ENCODE measurements at places on chromosomes 7 and 10.

- no peak for DNase-seq
Measured at GRCh38 chr7:52592698-52593097, 442.7 kb upstream of the POM121L12 start.

- no peak for DNase-seq
Measured at GRCh38 chr7:133053321-133053891, 28.5 kb downstream of the CHCHD3 start.

GRCh38 chr7:35250941-35251340, 3.0 kb downstream of the TBX20 start:
- DNase-seq: no peak

GRCh38 chr10:93404048-93404354, 78.1 kb downstream of the MYOF start:
- DNase-seq: no peak

- no peak for DNase-seq
Measured at GRCh38 chr10:51010977-51011376, 63.3 kb upstream of the PRKG1 start.

DNA sequence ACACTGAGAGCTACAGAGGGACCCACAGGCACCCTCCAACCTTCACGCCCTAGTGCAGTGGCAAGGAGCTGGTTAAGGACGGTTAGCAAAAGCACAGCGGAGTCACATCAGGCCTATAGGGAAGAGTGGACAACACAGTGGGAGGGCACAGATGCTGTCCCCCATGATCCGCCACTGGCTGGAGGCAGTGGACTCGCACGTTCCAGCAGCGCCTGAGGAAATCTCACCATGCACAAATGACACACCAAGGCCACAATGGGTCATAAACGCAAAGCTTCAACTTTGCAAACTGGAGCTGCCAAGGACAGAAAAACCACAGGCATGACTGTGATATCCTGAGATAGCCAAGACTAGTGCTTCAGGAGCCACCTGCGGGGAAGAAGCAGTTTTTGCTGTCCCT, 58.8 kb downstream of the GRB10 start:
- no peak for DNase-seq

DNA sequence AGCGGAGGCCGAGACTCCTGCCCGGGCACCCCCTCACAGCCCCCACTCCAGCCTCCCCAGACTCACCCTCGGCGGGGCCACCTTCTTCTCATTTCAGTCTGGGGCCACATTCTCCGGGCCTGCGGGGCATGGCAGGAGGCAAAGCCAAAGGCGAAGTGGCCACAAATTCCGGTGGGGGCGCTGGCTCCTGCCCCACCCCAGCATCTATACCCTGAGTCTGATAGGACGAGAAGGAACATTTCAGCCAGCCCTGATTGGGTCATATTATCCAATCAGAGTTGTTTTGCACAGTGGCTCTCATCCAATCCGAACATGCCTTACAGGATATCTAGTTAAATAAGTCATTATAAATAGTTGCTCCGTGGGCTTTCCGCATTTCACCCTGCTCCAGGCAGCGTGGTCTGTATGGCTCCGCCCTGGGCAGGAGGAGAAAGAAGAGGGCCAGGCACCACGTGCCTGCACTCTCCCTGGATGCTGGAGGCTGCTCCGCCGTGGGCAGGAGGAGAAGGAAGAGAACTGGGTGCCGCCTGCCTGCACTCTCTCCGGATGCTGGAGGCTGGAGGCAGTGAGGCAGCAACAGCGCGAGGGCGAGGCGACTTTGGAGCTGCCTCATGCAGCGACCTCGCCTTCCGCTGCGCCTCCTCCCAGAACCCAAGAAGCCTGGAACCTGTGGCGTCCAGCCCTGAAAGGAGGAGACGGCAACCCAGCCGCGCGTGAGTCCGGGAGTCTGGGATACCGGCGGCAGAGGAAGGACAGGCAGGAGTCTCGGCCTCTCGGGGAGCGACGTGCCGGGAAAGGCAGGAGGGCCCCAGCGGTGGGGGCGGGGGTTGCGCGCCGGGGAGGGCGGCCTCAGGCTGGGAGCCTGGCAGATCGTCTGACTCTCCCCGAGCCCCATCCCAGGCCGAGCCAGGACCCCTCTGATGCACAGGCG, 162.9 kb downstream of the ZNF33B start:
- no peak for DNase-seq

- DNase-seq: no peak
Measured at GRCh38 chr7:131197920-131198615, 129.6 kb upstream of the MKLN1 start.

- no peak for DNase-seq
Measured at GRCh38 chr10:48844616-48845015, 95.0 kb downstream of the LRRC18 start.

- no peak for DNase-seq
Measured at GRCh38 chr10:18303851-18304801, 163.9 kb downstream of the CACNB2 start.

DNA sequence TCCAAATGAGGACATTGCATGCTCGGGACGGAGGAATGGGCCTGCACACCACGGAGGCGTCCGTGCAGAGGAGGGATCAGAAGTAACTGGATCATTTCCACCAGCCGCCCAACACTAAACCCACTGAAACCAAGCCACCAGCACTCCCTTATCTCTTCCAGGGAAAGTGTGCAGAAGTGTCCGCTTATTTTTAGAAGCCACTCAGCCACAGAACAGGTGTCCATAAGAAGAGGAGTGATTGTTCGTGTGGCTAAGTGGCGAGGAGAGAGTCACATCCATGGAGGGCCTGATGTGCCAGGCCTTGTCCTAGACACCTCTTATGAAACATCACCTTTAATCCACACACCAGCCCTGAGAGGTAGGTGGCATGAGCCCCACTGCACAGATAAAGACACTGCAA, 407.9 kb upstream of the NPVF start:
- DNase-seq: no peak

DNA sequence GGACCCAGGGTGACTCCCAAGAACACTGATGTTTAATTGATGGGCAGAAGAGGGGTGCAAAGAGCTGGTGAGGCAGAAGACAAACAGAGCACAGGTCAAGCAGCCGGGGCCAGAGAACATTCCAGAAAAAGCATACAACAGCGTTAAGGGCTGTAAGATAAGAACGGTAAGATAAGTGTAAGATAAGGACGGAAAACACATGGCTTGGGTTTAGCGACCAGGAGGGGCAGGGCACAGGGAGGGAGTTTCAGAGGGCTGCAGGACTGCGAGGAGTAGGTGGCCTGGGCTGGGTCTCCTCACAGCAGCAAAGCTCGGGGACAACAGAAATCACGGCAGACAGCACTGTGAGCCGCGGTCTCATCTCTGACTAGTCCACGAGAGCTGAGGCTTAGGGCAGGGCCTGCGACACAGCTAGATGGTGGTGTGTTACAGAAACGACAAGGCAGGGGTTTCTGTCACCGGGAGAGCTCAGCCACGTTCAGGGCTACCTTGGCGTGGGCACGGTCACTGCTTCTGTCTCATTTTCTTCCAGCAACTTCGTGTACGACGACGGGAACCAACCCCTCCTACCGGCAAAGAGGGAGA, 24.6 kb downstream of the BRI3 start:
- no peak for DNase-seq

DNA sequence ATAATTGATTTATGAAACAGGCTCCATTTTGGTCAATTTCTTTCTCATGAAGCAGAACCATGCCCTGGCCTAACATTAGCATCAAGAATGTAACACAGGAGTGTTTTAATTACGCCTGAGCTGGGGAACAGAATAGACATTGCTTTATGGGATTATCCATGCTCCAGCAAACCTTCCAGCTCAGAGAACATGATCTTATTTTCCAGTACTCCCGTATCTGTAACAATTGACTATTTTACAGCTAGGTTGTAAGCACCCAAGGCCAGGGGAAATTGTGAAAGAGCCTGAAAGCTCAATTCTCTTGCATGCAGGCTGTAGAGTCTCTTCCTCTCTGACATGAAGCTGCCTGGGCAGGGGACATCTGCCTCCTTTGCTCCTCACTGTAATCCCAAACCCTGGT, 30.8 kb upstream of the CRYGN start:
- DNase-seq: no peak

DNA sequence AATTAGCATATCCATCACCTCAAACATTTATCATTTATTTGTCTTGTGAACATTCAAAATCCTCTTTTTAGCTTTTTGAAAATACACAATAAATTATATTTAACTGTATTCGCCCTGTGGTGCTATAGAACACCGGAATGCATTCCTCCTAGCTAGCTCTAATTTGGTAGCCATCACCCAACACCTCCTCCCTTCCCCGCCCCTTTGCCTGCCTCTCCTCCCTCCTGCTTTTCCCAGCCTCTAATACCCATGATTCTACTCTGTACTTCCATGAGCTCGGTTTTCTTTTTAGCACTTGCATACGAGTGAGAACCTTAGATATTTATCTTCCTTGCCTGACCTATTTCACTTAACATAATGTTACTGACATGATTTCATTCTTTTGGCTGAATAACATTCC, 80.1 kb downstream of the ANKRD26 start:
- no peak for DNase-seq
